ENCODE measurements at places on chromosomes 4 and X. TPM values are rescaled to one million over a fixed set of nuclear protein-coding genes. Genes with fewer than 3 reads are reported as not detected.

DNA sequence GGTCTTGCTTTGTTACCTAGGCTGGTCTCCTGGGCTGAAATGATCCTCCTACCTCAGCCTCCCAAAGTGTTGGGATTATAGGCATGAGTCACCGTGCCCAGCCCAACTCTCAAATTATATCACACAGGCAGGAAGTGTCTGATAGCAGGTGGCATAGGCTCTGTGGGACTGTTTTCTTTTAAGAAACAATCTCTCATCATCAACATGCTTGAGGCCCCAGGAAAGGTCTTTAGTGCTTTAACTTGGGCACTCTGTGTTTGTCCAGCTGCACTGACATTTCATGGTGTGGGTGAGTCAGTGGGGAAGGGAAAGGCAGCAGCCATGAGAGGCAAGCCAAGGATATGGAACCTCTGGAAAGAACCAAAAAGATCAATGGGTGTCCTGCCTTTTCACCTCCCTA, 88.1 kb upstream of the TSPAN5 start:
- H3K4me3 ChIP-seq: no peak overlapping the region
- no peak for DNase-seq
- H3K27me3 ChIP-seq: no peaks in the 10 kb centered on the region
- no peak overlapping the region for H3K27ac ChIP-seq
- no peaks in the 10 kb centered on the region for H3K4me1 ChIP-seq

GRCh38 chr4:184906480-184907097, 80.8 kb upstream of the ACSL1 start:
- no peaks in the 10 kb centered on the region for H3K4me1 ChIP-seq
- H3K4me3 ChIP-seq: no peak overlapping the region
- no peaks in the 10 kb centered on the region for H3K36me3 ChIP-seq
- no peak for DNase-seq
- no peak overlapping the region for H3K27ac ChIP-seq
- no peaks in the 10 kb centered on the region for H3K27me3 ChIP-seq

DNA sequence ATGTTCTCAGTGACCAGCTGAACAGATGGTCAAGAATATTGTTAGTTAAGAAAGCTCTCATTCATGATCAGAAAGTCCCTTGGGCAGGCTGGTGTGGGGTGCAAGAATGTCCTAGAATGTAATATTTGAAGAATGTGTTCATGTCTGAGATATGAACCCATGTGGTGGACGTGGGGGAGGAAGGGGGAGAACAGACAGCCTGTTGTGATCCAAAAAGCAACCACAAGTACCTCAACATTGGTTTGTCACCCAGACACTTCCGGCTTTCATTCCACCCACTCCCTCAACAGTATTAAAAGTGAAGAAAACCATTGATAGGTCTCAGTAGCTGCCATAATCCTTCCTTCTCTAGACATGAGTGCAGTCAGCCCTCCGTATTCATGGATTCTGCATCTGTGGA, 82.2 kb downstream of the MAML3 start:
- H3K4me1 ChIP-seq: peaks cover 8% of the 10 kb centered on the region
- no peak for DNase-seq
- H3K27ac ChIP-seq: peak overlapping the region; percentile 10
- H3K4me3 ChIP-seq: no peak overlapping the region

- no peak overlapping the region for H3K4me3 ChIP-seq
- DNase-seq: no peak
- no peaks in the 10 kb centered on the region for H3K36me3 ChIP-seq
- H3K4me1 ChIP-seq: no peaks in the 10 kb centered on the region
- no peaks in the 10 kb centered on the region for H3K27me3 ChIP-seq
Measured at GRCh38 chr4:84803116-84803515, 163.4 kb downstream of the WDFY3 start.

DNA sequence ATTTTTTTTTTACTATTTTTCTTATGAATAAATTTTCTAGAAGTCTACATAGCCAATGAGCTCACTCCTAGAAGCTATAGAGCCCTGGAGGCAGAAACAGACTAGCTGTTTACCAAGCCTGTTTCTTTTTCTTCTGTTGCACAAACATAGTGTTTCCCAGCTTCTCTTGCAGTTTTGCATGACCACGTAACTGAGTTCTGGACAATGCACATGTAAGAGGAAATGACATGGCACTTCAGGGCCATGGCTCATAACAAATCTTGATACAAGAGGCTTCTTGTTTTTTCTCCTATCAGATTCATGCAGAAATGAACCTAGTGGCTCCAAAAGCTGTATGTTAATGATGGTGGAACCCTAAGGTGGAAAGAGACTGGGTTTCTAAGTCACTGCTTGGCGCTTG, 127.4 kb downstream of the ZNF330 start:
- H3K27me3 ChIP-seq: no peaks in the 10 kb centered on the region
- no peak overlapping the region for H3K27ac ChIP-seq
- no peaks in the 10 kb centered on the region for H3K36me3 ChIP-seq
- H3K4me3 ChIP-seq: no peak overlapping the region

DNA sequence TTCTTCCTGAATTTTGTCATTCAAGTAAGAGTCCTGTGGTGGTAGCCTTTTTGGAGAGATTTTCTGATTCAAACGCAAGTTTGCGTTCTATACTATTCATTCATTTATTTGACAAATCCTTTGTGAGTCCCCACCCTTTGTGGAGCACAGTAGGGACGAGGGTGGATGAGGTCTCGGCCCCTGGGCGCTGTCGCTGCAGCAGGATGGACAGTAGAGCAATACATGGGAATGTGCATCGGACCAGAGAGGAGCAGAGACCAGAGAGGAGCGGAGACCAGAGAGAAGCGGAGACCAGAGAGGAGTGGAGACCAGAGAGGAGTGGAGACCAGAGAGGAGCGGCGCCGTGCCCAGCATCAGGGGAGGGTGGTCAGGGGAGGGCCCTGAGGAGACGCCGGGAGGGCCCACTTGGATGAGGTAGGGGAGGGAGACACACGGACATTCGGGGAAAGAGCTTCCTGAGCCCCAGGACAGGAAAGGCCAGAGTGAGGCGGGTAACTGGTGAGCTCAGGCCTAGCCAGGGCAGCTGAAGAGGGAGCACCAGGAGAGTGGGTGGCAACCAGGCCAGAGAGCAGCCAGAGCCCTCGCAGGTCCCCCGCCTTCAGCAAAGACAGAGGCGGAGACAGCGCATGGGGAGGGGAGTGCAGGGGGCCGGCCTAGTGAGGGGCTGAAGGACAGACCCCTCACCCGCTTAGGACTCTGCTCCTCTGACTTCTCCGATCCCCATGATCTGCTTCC, 67.3 kb downstream of the NAT8L start:
- H3K4me1 ChIP-seq: no peaks in the 10 kb centered on the region
- no peak overlapping the region for H3K27ac ChIP-seq
- H3K27me3 ChIP-seq: no peaks in the 10 kb centered on the region

GRCh38 chr4:970046-970745, 3.2 kb downstream of the DGKQ start:
- H3K36me3 ChIP-seq: no peaks in the 10 kb centered on the region
- no peaks in the 10 kb centered on the region for H3K27me3 ChIP-seq
- no peak overlapping the region for H3K4me3 ChIP-seq
- H3K27ac ChIP-seq: no peak overlapping the region
- peaks cover 16% of the 10 kb centered on the region for H3K4me1 ChIP-seq
- no peak for DNase-seq

GRCh38 chr4:106690487-106690886, 321.9 kb upstream of the GIMD1 start:
- H3K27ac ChIP-seq: no peak overlapping the region
- no peak overlapping the region for H3K4me3 ChIP-seq
- no peaks in the 10 kb centered on the region for H3K36me3 ChIP-seq
- H3K4me1 ChIP-seq: no peaks in the 10 kb centered on the region

DNA sequence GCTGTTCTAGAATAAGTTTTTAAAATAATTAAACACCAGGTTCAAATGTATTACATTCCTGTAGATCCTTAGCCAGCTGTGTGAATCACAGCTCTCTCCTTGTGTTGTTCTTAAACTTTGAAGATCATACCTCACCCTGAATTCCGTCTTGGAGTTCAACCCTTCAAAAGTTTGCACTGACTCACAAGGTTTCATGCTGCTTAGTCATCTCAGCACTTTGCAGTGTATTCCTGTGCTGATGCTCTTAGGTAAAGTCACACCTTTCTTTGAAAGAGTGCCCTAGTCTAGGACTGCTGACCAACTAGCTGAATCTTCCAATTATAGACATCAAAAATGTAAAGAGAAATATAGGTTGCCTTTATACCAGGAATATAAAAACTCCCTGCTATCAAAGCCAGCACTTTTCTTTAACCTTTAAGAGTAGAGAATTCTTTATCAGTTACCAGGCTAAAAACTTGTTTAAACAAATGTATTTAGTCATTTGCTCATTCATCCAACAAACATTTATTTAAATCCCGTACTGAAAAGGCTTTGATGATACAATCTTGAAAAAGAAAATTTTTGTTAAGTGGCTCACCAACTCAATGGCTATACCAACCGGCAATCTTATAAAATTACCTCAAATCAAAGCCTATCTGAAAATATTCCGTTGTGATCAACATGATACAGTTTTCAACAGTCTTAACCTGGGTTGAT, 169.7 kb downstream of the RAP1GDS1 start:
- H3K4me3 ChIP-seq: no peak overlapping the region
- no peaks in the 10 kb centered on the region for H3K27me3 ChIP-seq
- no peaks in the 10 kb centered on the region for H3K4me1 ChIP-seq
- H3K27ac ChIP-seq: no peak overlapping the region
- no peaks in the 10 kb centered on the region for H3K36me3 ChIP-seq
- DNase-seq: no peak

DNA sequence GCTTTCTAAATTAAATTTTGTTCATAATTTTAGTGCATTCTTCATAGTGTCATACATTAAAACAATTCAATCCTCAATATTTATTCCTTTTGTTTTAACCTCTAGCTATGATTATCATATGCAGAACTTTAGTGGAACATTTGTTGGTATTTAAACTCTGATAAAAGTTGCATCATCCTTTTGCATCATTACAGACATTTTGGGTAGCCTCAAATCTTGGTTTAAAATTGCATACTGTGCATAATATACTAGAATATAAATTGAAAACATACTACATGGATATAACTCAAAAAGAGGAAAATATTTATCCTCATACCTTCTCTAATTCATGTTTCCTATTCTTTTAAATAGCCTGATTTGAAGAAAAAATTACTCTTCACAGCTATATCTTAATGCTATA, 97.3 kb upstream of the NAP1L5 start:
- no peak overlapping the region for H3K4me3 ChIP-seq
- no peak for DNase-seq
- no peaks in the 10 kb centered on the region for H3K36me3 ChIP-seq
- H3K27ac ChIP-seq: no peak overlapping the region
- no peaks in the 10 kb centered on the region for H3K4me1 ChIP-seq

DNA sequence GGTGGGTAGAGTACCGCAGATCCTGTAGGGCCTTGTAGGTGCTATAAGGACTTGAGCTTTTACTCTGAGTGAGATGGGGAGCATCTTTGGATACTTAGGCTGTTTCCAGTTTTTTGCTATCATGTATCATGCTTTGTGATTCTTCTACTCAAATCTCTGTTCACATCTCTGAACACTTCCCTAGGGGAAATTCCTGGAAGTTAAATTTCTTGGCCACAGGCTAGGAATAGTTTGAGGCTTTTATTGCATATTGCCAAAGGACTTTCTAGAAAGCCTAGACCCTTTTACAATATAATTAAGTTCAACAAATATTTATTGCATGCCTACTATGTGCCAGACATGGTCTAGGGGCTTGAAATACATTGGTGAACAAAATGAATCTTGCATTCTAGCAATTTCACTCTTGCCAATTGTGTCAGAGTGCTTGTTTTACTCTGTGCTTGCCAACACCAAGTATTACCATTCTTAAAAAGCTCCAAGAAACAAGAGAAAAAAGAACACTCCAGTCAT, 4.1 kb upstream of the PGRMC1 start:
- no peak overlapping the region for H3K4me3 ChIP-seq
- no peaks in the 10 kb centered on the region for H3K4me1 ChIP-seq
- H3K27me3 ChIP-seq: no peaks in the 10 kb centered on the region
- no peak overlapping the region for H3K27ac ChIP-seq

DNA sequence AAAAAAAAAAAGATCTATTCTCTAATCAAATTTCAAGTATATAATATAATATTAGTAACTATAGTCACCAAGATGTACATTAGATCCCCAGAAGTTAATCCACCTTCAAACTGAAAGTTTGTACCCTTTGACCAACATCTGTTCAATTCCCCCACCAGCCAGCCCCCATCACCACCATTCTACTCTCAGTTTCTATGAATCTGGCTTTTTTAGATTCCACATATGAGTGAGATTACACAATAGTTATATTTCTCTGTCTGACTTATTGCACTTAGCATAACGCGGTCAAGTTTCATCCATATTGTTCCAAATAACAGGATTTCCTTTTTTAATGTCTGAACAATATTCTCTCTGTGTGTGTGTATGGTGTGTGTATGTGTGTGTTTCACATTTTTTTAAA, 33.7 kb upstream of the VMA21 start:
- H3K36me3 ChIP-seq: no peaks in the 10 kb centered on the region
- H3K4me1 ChIP-seq: no peaks in the 10 kb centered on the region
- no peak for DNase-seq
- H3K4me3 ChIP-seq: no peak overlapping the region

GRCh38 chrX:48999030-48999429, 3.0 kb downstream of the GRIPAP1 start:
- DNase-seq: no peak
- H3K36me3 ChIP-seq: no peaks in the 10 kb centered on the region
- peaks cover 3% of the 10 kb centered on the region for H3K27me3 ChIP-seq
- no peak overlapping the region for H3K27ac ChIP-seq
- H3K4me3 ChIP-seq: no peak overlapping the region

DNA sequence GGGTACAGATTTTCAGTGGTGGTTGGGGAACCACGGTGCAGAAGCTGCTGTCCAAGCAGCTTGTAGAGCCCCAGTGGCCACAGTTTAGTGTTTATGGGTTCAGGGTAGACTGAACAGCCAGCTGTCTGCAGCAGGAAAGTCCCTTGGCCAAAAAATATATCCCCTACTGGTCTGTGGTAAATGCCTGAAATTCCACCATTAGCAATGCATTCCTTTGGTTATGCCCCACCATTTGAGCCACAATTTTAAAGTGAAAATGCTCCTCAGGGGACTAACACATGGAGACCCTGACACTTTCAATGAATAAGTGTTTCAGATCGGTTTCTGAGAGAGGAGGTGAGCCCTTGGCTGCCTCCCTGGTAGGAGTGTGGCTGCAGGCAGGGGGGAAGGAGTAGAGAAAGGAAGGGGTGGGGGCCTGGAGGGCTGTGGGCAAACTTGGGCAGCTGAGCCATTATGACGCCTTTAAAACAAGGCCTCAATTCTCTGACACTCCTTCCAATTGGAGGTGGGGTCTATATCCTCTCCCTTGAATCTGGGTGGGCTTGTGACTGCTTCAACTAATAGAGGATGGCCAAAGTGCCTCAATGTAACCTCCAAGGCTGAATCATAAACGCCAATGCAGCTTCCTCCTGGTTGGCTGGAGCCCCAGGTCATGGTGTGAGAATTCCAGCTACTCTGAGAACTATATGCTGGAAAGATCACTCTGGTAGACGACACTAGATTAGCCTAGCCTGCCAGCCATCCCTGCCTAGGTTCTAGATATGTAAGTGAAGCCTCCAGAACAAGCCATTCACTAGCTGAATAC, 75.8 kb upstream of the ATP6AP2 start:
- H3K4me1 ChIP-seq: no peaks in the 10 kb centered on the region
- no peak overlapping the region for H3K4me3 ChIP-seq
- H3K27me3 ChIP-seq: peaks cover 80% of the 10 kb centered on the region
- H3K36me3 ChIP-seq: no peaks in the 10 kb centered on the region
- no peak for DNase-seq

RGN gene
- total RNA-seq: 4.3 TPM

CTAG1B gene
- not detected for total RNA-seq

TCEANC gene
- total RNA-seq: 5.2 TPM

USP51 gene
- total RNA-seq: 0.66 TPM

KLHL34 gene
- total RNA-seq: 0.32 TPM

Data from breast epithelium (tissue), 4 donors.